ENCODE measurements at places on chromosomes 7 and 10.

- DNase-seq: no peak
Measured at GRCh38 chr10:6306917-6307316, 104.2 kb downstream of the PFKFB3 start.

- DNase-seq: peak; percentile 49
Measured at GRCh38 chr7:90298145-90299038, 22.7 kb downstream of the FAM237B start.

DNA sequence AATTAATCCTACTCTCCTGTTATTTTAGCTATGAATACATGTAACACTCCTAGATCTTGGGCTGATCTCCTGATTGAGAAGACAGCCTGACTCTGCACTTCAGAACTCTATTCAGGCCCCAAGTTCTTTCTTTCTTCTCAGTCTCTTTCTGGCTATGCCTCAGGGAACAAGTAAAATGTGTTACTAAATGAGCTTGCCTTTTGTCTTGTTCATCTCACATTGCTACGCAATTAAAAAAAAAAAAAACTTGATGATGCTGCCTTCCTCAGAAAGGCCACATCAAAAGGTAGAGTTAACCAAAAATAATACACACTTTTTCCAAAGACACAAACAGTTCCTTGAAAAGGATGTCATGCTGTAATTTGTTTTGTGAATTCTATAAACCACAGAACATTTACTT is 258.1 kb downstream of the TWIST1 start:
- DNase-seq: no peak

- DNase-seq: no peak
Measured at GRCh38 chr7:18123508-18124239, 96.0 kb upstream of the PRPS1L1 start.

- DNase-seq: no peak
Measured at GRCh38 chr10:62511238-62511637, 137.1 kb downstream of the ZNF365 start.

DNA sequence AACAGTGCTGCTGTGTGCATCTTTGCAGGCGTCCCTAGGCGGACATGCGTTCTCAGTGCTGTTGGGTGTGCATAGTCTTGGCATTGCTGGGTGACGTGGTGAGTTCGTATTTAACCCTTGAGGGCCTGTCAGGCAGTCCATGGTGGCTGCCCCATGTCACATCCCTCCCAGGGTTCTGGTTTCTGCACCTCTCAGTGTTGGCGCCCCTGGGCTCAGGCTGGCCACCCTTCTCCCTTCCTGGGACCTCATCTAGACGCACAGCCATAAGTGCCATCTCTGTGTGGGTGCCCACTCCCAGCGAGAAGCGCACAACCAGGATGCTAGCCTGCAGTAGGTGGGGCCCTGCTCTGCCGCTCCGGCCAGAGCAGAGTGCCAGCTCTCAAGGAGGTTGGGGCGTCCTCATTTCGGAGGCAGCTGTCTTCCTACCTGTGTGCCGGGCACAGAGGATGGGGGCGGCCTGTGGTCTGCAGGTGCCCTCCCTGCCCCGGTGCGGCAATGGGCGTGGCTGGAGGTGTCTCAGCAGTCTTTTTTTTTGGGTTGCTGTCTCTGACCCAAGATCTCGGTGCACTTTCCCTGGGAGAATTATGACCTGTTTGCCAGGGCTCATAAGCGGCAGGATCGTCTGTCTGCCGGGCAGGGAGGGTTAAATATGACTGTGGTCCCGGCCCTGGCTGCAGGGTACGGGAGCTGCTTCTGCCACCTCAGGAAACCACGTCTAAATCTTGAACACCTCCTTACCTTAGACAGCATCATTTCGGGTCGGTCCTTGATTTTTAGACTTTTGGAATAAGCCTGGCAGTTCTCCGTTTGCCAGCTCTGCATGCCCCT is 6.5 kb downstream of the INPP5A start:
- DNase-seq: no peak
